ENCODE measurements at places on chromosomes 1 and 21. TPM values are rescaled to one million over a fixed set of nuclear protein-coding genes. Genes with fewer than 3 reads are reported as not detected.

DNA sequence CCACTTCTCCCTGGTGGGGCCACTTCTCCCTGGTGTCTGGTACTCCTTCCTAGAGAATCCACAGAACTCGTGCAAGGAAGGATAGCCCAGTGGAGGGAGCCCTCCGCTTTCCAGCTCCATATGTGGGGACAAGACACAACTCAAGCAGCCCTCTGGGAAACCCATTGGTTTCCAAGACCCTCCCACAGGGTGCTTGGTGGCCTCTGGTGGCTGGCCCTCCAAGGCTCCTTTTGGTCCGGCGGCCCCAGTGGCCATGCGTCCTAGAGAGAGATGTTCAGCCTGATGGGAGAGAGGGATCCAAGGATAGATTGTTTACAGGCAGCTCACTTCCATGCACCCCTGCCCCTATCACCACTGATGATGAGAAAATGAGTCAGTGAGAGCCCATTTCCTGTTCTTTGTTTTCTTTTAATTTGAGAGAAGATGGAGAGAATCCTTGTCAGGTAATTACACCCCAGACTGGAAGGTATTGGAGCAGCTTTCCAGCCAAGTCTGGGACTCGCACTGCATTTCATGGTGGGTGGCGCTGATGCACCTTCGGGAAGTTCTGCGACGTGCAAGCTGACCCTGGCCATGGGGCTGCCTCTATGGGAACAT lies 486.2 kb upstream of the VAMP3 start:
- peak; percentile 48 for DNase-seq
- H3K4me3 ChIP-seq: no peak overlapping the region
- H3K36me3 ChIP-seq: no peaks in the 10 kb centered on the region
- H3K27ac ChIP-seq: no peak overlapping the region
- H3K4me1 ChIP-seq: no peaks in the 10 kb centered on the region
- H3K27me3 ChIP-seq: no peaks in the 10 kb centered on the region

DNA sequence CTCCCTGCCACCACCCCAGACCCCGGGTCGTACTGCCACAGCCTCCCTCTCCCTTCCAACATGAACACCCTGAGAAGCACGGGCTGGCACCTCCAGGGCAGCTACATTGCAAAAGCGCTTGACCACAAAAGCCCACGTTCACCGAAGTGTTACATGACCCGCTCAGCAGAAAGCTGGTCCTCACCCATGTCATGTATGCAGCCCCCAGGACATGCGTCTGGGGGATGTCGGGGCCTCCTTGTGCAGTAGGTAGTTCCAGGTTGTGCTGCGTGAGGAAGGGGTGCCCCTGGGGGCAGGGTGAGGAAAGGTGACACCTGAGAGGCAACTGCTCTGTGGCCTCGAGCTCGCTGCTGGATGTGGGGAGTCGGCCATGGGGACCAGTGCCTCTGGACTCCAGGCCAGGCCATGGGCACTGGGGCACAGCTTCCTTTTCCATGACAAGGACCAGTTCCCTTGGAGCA lies 102.0 kb upstream of the C1orf174 start:
- H3K36me3 ChIP-seq: no peaks in the 10 kb centered on the region
- no peak for DNase-seq
- H3K27me3 ChIP-seq: no peaks in the 10 kb centered on the region
- H3K27ac ChIP-seq: no peak overlapping the region
- H3K4me1 ChIP-seq: no peaks in the 10 kb centered on the region

DNA sequence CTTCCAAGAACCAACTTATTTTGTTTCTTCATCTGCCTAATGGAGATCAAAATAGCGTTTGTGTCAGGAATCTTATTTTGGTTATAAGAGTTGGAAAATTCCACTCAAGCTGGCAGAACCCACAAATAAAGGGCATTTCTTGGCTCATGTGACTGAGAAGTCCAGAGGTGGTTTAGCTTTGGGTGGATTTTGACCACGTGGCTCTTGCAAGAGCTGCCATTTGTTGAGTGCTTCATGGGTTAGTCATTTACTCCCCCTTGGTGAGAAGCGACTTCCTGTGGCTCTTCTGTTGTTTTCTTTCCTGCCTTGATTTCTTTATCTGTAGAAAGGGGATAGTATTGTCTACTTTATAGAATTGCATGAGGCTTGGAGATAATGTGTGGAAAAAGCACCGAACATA lies 9.5 kb upstream of the RNF186 start:
- H3K27me3 ChIP-seq: peaks cover 10% of the 10 kb centered on the region
- peaks cover 4% of the 10 kb centered on the region for H3K4me1 ChIP-seq
- no peak overlapping the region for H3K4me3 ChIP-seq

TRIM67 gene
- total RNA-seq: not detected

CSF3R gene
- 0.07 TPM for total RNA-seq

C8B gene
- total RNA-seq: not detected
